IPS DF 6.9 (cell line): ENCODE measurements at places on chromosomes 1 and 21.

- DNase-seq, result no peak
Observed at GRCh38 chr1:56586502-56586901, 7.1 kb upstream of the PLPP3 start.

GRCh38 chr21:34521561-34521960 is 9.6 kb upstream of the KCNE1 start:
- no peak for DNase-seq

DNA sequence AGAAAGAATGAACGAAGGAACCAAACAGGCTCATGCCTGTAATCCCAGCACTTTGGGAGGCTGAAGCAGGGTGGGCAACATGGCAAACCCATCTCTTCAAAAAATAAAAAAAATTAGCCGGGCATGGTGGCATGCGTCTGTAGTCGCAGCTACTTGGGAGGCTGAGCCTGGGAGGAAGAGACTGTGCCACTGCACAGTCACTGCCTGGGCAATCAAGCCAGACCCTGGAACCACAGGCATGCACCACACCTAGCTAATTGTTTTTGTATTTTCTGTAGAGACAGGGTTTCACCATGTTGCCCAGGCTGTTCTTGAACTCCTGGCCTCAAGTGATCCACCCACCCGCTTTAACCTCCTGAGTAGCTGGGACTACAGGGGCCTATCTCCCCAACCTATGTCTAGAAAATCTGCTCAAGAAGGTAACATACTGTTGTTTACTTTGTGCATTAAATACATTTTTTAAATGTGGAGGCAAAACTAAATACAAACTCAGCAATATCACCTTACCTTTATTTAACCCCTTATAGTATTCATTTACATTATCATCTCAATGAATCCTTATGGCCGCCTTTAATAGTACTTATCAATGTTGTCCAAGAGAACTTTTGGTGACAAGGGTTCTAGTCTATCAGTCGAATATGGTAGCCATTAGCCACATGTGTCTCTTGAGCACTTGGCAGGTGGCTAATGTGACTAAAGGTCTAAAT is 2.7 kb downstream of the KHDC4 start:
- DNase-seq, result no peak

DNA sequence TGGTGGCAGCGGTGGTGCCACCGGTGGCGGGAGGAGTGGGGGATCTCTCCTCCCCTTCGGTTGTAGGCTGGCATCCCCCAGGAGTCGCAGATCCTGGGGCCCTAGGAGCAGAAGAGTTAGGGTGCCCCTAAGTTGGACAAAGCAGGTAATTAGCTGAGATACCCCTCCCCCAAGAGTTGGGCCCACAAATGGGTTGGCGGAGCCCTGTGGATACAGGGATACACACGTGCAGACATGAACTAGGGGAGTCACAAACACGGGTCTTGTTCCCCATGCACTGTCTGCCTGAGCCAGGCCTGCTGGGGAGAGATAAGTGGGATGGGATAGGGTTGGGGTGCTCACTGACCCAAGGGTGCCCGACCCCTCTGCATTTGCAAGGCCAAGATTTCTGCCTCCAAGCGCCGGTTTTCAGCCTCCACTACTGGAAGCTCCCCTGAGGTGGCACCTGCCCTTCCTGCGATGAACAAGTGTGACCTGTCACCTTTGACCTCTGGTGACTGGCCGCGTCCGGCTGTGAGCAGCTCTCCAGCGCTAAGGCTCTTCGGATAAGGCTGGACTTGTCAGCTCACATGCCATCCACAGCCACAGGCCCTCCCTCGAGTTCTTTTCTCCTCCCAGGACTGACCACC is 1.8 kb downstream of the CCDC17 start:
- no peak for DNase-seq

DNA sequence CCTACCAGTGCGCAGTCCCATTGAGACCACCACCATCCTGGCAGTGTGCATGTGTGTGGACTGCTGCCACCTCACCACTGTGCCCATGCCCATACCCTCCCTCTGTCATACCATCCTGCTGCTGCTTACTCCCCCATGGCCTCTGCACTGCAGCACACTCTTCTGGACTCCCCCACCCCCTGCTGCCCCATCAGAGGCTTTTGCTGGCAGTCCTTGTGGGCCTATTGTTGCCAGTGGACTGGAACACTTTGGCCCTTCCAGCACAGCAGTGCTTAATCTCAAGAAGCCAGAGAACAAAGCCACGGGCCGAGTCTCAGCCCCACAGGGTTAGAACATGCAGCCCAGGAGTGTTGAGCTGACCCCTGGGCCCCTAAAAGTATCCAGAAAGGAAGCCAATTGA is 41.9 kb upstream of the IVNS1ABP start:
- no peak for DNase-seq

DNA sequence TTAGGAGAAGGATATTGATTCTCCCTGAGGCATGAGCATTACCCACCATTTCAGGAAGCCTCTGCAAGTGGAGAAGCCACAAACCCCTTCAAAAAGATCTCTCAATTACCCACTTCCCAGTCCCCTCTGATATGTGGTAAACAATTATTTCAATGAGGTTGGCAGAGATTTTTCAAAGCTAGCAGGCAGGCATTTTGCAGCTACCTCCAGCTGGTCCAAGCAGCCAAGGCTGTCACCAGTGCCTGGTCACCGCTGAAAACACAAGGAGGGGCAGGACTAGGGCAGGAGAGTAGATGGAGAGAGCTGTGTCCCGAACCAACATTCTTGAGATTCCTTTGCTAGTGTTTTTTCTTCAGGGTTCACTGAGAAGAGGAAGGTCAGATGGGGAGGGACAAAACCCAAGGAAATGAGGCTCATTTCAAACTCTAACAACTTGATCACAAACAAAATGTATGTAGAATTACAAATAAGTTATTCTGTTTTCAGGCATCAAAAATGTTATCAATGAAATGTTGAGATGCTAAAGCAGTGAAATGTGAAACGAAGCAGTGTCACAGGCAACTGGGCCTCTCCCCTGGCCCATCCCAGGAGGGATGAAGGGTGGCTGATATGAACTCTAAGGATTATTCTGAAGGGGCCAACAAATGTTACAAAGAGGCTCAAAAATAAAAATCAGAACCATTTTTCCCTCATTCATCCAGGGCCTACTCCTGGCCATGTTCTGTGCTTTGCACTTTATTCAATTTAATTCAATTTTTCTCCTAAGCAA is 22.3 kb downstream of the APP start:
- DNase-seq, result no peak

GRCh38 chr1:118989006-118989815 is 1.1 kb upstream of the TBX15 start:
- no peak for DNase-seq

DNA sequence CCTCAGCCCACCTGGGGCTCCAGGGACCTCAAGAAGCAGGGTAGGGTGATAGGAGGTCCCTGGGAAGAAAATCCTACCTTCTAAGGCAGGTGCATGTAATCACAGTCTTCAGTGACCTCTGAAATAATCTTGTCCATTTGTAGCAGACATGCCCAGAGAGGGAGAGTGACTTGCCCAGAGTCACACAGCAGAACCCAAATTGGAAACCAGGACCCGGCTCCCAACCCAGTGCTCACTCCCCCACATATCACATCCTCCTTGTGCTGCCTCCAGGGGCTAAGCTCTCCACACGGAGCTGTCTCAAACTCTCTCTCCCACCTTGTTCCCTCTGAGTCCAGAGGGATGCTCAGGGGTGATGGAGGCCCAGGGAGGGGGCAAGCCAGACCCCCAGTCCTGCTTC is 72.5 kb downstream of the RAP1GAP start:
- DNase-seq, result no peak

GRCh38 chr1:61436016-61436415 is 288.9 kb downstream of the TM2D1 start:
- DNase-seq, result no peak

- no peak for DNase-seq
Observed at GRCh38 chr1:119713039-119713748, 1.5 kb downstream of the PHGDH start.

GRCh38 chr1:222824641-222825040 is 9.8 kb downstream of the DISP1 start:
- DNase-seq, result no peak

- no peak for DNase-seq
Observed at GRCh38 chr1:168320800-168321450, 40.2 kb downstream of the TBX19 start.

DNA sequence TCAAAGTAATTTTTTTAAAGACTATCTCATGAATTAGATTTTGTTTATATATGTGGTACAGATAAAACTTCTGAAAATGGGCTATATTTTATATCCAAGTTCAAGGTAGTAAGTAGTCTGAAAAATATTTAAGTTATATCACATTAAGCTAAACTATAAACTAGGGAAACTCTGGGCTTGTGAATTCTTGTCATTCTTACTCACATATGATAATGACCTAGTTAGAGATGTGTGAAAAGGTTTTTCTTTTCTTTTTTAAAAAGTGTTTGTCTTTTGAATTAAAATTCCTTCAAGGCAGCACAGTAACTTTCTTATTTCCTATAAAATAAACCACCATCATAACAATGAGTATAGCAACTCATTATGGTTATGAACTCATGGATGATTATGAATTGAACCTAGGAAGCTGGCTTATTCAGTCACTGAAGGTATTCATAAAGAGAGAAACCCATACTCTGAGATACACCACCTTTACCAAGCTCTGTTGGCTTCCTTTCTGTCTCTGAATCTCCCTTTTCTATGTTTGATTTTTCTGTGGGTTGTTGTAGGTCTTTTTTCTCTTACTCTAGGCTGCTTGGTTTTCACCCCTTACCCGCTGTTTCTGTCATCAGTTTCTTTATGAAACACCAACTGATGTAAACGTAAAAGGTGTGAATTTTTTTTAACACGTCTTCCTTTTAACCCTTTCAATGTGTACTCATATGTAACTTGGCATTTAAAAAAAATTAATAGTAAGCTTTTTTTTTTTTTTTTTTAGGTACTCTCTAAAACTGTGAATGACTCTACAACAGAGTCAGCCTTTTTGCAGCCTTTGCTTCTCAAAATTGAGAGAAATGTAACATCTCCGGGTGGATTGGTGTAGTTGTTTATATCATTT is 25.2 kb downstream of the IL12RB2 start:
- DNase-seq, result no peak

- DNase-seq, result no peak
Observed at GRCh38 chr1:167767761-167768160, 46.0 kb downstream of the MPZL1 start.

DNA sequence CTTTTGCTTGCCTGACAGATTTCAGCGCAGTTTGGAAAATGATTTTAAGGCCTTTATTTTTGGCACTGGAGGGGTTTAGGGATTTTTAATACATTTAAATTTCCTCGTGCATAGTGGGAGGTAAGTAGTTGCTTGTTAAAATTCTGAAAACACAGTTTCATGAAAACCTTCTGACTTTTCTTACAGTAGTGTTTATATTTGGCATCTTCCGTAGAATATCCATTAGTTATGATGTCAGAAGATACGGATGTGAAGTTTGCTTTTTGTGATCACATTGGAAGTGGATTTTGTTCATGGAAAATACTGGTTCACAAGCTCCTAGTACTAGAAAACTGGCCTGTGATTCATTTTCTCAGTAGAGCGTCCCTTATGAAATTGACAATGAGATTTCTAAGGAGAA is 1.3 kb downstream of the RABGAP1L start:
- no peak for DNase-seq

DNA sequence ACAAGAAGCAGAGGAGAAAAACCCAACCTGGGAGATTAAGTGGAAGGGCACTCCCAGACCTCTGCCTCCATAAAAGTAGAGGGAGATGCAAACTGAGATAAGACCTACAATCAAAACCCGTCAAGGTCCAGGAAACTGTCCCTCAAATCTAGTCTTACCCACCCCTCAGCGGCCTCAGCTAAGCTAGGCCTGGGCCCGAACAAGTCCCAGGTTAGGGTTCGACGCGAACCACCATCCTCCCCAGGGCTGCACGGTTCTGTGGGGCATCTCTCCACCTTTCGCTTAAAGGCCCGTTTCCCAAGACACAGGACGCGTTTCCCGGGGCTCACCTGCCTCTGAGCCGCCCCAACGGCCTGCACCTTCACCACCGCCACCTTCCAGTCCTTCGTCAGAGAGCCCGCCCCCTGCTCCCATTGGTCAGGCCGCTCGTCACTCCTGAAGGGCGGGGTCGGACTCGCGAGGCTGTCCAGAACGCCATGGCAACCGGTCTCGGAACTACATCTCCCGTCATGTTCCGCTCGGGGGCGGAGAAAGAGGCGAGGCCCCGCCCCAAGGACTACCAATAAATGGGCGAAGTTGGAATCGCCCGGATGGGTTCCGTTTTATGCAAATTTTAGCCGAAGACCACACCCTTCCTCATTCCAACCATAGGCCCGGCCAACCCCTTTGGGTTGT is at the start of gene CRYZL1:
TSS of gene CRYZL1 (minus strand) at position 390 of the 675 bp plus-strand sequence. CDS start 10,190 bp downstream, outside the sequence.
- peak; percentile 99 for DNase-seq

DNA sequence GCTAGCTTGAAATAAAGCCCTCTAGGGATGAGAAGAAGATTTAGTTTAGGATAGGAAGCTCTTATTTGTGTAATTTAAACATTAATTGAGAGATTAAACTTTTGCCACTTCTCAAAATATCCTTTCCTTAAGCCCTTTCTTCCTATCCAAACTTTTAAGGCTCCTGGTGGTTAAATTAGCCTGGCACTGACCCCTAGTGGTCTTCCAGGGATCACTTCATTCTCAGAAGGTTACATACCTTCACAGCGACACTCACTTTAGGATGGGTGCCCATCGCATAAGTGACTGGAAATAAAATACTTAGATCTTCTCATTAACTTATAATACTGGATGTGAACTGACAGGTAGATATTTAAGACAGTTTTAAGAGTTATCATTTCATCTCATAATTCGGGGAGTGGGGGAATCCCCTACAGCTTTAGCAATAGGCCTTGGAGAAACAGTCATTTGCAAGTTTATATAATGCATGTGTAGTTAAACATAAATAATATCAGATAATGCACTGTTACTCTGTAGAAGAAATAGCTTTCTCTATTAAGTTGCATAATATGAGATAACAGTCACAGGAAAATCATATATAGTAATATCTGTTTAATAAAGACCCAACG is 7.4 kb downstream of the LHX9 start:
- no peak for DNase-seq

DNA sequence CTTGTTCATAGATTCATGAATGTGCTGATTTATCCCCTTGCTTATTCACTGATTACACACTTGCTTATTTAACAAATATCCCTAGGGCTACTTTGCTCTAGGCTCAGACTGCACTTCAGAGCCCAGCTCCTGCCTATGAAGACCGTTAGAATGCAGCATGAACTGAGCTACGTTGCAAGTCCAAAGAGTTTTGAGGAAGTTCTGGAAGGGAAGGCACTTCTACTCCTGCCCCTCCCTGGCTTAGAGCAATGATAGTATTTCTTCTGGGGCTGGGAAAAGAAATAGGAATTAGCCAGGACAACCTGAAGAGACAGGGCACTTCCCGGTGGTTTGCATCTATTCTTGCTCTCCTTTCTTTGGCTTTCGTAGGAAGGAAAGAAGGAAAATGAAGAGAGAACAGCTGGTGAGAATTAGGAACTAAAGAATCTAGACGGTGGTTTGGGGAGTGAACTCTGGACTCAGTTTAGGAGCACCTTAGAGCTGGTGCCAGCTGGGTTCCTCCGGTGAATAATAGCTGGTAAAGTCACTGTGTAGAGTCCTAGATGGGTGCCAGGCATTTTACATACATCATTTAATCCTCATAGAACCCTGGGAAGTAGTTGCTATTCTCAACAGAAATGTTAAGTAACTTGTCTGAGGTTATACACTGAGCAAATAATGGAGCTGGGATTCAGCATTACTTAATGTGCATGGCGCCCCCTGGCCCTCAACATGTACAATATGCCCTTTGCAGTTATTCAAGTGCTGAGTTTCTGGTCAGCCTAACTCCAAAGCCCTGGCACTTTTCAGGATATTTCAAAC is 65.9 kb downstream of the NDUFS5 start:
- no peak for DNase-seq

- no peak for DNase-seq
Observed at GRCh38 chr1:10675813-10676212, 120.6 kb downstream of the CASZ1 start.
